ENCODE measurements at places on chromosomes 4 and X. TPM values are rescaled to one million over a fixed set of nuclear protein-coding genes. Genes with fewer than 3 reads are reported as not detected.

Gene LIN54
- 15.2 TPM for total RNA-seq

DNA sequence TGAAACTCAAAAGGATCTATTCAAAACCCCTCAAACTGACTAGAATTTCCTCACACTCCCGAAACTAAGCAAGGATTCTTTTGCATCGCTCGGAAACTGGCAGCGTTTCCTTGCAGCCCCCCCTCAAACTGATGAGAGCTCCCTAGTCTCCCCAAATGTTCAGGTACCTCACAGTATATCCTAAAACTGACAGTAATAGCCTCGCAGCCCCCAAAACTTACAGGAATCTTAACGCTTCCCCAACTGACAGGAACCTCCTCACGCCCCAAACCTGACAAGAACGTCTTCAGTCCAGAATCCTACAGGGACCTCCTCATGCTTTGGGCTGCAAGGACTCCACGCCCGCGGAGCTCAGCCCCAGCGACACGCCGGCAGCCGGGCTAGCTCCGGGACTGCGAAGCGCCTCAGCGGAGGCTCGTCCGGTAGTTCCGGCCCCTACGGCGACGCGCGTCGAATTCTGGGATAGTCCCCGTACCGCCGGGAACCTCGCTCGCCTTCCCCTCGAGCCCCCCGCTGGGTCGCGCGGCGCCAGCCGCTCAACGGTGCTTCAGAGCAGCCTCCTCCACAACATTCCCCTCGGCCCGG lies 640 bp downstream of the PHF8 start:
- peak overlapping the region; percentile 95 for H3K27ac ChIP-seq
- peak; percentile 35 for DNase-seq
- no peaks in the 10 kb centered on the region for H3K27me3 ChIP-seq
- peak overlapping the region; percentile 93 for H3K4me3 ChIP-seq
- H3K4me1 ChIP-seq: peaks cover 9% of the 10 kb centered on the region

DNA sequence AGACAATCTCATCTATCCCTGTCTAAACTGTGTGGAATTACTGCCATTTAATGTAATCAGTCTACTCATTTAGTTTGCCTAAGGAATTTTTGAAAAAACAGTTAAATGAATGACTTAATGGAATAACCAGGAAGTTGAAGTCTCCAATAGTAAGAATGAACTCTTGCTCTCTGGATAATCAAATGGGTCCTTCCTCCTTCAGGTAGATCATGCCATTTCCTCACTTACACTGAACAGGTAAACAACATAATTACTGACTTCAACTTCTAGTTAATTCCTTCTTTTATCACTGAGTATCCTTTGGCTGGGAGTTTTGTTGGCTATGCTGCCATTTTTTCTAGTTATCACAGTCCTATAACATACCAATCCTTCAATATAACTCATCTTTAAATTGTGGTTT lies 56.0 kb downstream of the ELOVL6 start:
- H3K36me3 ChIP-seq: peaks cover 3% of the 10 kb centered on the region
- peaks cover 4% of the 10 kb centered on the region for H3K27me3 ChIP-seq
- H3K27ac ChIP-seq: peak overlapping the region; percentile 9

GRCh38 chr4:159252491-159252890 lies 149.6 kb downstream of the RAPGEF2 start:
- no peak overlapping the region for H3K27ac ChIP-seq
- DNase-seq: no peak
- no peaks in the 10 kb centered on the region for H3K27me3 ChIP-seq
- H3K4me1 ChIP-seq: peaks cover 7% of the 10 kb centered on the region
- no peak overlapping the region for H3K4me3 ChIP-seq

GRCh38 chr4:186622788-186623464 lies 67.6 kb upstream of the MTNR1A start:
- H3K4me1 ChIP-seq: no peaks in the 10 kb centered on the region
- no peaks in the 10 kb centered on the region for H3K36me3 ChIP-seq
- no peak overlapping the region for H3K27ac ChIP-seq
- no peak for DNase-seq
- H3K27me3 ChIP-seq: peaks cover 19% of the 10 kb centered on the region

GRCh38 chr4:38306482-38307071 lies 346.4 kb downstream of the PTTG2 start:
- H3K36me3 ChIP-seq: no peaks in the 10 kb centered on the region
- H3K4me3 ChIP-seq: peak overlapping the region; percentile 28
- H3K4me1 ChIP-seq: peaks cover 38% of the 10 kb centered on the region
- no peaks in the 10 kb centered on the region for H3K27me3 ChIP-seq
- DNase-seq: no peak

Gene F8A3
- 19.0 TPM for total RNA-seq

DNA sequence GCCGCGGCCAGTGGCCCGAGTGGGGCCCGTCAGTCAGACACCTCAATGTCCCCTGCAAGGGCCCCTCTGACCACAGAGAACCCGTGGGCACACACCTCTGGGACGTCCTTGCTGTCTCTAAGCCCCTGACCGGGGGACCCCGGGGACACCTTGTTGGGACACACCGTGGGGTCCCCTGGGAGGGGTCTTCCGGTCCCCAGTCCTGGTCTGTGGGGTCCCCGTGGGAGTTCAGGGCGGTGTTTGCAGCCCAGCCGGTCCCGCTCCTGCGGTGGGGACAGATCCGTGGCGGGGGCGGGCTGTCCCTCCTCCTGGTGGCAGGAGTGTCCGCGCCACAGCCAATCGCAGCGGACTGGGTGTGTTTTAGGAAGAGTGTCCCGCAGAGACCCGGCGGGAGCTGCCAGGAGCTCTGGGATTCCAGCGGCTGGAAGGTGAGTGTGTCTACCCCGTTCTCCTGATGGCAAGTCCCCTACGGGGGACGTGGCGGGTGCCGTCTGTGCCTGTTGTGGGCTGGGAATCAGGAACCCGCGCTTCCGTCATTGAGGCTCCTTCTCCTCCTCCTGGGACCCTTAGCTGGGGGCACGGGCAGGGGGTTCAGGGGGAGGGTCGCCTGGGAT lies 5.1 kb upstream of the PLCXD1 start:
- no peaks in the 10 kb centered on the region for H3K36me3 ChIP-seq
- H3K27ac ChIP-seq: peak overlapping the region; percentile 24
- peaks cover 4% of the 10 kb centered on the region for H3K4me1 ChIP-seq
- H3K4me3 ChIP-seq: peak overlapping the region; percentile 87

GRCh38 chrX:9134366-9134765 lies 100.4 kb upstream of the FAM9B start:
- no peak overlapping the region for H3K27ac ChIP-seq
- H3K36me3 ChIP-seq: no peaks in the 10 kb centered on the region
- H3K4me3 ChIP-seq: no peak overlapping the region
- H3K27me3 ChIP-seq: no peaks in the 10 kb centered on the region
- no peak for DNase-seq

GRCh38 chrX:73916931-73917667 lies 354.1 kb downstream of the CHIC1 start:
- H3K4me3 ChIP-seq: no peak overlapping the region
- no peaks in the 10 kb centered on the region for H3K4me1 ChIP-seq
- no peak overlapping the region for H3K27ac ChIP-seq
- no peaks in the 10 kb centered on the region for H3K36me3 ChIP-seq

- H3K36me3 ChIP-seq: peaks cover 5% of the 10 kb centered on the region
- no peak overlapping the region for H3K4me3 ChIP-seq
- peaks cover 20% of the 10 kb centered on the region for H3K4me1 ChIP-seq
- peak overlapping the region; percentile 63 for H3K27ac ChIP-seq
Measured at GRCh38 chrX:123648028-123648810, 84.6 kb downstream of the THOC2 start.

DNA sequence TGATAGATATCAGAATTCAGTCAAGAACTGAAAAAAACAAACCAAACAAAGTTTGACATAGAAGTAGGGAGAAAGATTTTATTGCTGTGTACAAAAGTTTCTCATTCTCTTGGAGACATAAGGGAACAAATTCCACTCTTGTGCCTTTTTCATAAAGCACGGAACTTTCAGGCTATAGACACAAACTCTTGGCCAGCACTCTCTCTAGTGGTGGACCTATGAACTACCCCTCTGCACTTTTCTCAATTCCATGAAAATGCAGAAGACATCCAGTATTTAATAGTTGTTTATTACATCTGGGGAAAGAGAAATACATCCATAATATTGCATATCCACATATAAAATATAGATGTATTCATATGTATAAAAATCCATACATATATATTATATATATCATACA lies 291.6 kb upstream of the HS3ST1 start:
- no peak overlapping the region for H3K27ac ChIP-seq
- no peaks in the 10 kb centered on the region for H3K36me3 ChIP-seq
- H3K4me3 ChIP-seq: no peak overlapping the region
- DNase-seq: no peak
- no peaks in the 10 kb centered on the region for H3K4me1 ChIP-seq
- H3K27me3 ChIP-seq: peaks cover 30% of the 10 kb centered on the region

Gene HTN3
- not detected for total RNA-seq

Gene NAT8L
- not detected for total RNA-seq

- no peak overlapping the region for H3K27ac ChIP-seq
- H3K27me3 ChIP-seq: no peaks in the 10 kb centered on the region
- no peak for DNase-seq
- no peak overlapping the region for H3K4me3 ChIP-seq
Measured at GRCh38 chrX:47849778-47850177, 13.1 kb downstream of the ZNF81 start.

Gene TMPRSS11F
- not detected for total RNA-seq

Gene TMPRSS11D
- total RNA-seq: not detected

DNA sequence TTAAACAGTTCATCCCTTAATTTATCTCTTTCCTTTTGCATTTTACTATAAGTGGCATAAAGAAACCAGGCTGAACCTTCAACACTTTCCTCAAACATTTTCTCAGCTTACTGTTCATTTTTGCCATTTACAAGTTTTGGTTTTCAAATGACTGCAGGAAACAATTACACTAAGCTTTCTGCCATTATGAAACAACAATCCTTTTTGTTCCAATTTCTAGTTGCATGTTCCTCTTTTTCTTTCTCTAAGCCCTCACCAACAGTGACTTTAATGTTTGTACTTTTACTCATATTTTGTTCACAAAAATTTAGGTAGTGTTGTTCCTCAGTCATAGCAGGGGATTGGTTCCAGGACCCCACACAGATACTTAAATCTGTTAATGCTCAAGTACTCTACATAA lies 1526.1 kb downstream of the STIM2 start:
- no peak for DNase-seq
- H3K27ac ChIP-seq: no peak overlapping the region
- H3K27me3 ChIP-seq: no peaks in the 10 kb centered on the region
- no peak overlapping the region for H3K4me3 ChIP-seq
- H3K36me3 ChIP-seq: no peaks in the 10 kb centered on the region

- peaks cover 6% of the 10 kb centered on the region for H3K36me3 ChIP-seq
- peaks cover 8% of the 10 kb centered on the region for H3K27me3 ChIP-seq
- H3K4me3 ChIP-seq: peak overlapping the region; percentile 98
- peaks cover 28% of the 10 kb centered on the region for H3K4me1 ChIP-seq
Measured at GRCh38 chr4:53378171-53378482, 686 bp downstream of the FIP1L1 start.

Gene SLC34A2
- total RNA-seq: not detected

GRCh38 chr4:569958-570667 lies 6.0 kb downstream of the TMEM271 start:
- no peak overlapping the region for H3K27ac ChIP-seq
- peaks cover 49% of the 10 kb centered on the region for H3K27me3 ChIP-seq
- H3K36me3 ChIP-seq: no peaks in the 10 kb centered on the region
- H3K4me3 ChIP-seq: peak overlapping the region; percentile 28
- DNase-seq: no peak
- no peaks in the 10 kb centered on the region for H3K4me1 ChIP-seq

Gene WFS1
- 1.7 TPM for total RNA-seq

All from T-helper 17 cell (primary cell).